ENCODE measurements at places on chromosomes 5 and 9. TPM values are rescaled to one million over a fixed set of nuclear protein-coding genes. Genes with fewer than 3 reads are reported as not detected.

DNA sequence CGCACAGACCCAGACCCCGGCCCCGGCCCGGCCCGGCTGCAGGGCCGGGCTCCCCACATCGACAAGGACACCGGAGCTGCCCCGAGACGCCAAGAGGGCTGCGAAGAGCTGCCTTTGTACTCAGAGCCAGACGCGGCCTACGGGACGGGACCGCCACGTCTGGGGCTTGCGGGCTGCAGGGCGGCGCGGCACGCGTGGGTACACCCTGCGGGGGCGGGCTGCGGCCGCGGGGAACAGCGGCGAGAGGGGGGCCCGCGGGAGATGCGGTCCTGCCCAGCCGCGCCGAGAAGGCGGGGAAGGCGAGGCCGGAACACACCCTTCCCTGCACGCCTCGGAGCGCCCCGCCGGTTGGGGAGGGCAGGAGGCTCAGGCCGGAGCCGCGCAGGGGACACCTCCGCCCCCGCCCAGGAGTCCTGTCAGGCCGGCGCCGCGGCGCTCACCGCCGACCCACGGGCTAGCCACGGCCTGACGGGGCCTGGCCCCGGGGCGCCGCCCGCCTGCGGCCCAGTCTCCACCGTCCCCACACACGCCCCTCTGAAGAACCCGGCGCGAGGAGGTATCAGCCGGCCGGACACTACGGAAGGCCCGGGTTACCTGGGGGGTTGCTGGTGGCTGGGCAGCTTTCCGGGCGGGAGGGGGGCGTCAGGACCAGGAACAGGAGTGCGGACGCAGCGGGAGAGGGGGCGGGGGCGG lies 478 bp downstream of the RAB14 start:
- DNase-seq: peak; percentile 40

GRCh38 chr5:1441166-1441865 lies 3.9 kb downstream of the SLC6A3 start:
- DNase-seq: no peak

DNA sequence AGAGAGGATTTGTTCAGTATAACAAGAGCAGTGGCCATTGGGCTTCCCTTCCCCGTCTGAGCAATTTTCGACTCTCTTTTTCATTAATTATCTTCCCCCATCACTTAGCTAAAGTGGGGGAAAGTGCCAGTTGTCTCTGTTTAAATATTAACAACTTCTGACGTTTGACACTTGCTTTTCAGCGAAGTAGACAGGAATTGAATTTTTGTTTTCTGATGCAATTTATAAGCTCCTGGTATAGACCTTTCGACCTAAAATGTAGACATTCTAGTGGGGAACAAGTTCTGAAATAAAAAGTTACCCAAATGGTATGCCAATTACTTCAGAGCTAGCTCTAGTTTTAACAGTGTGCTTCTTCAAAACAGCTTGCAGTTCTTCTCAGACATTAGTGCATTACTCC lies 100.6 kb downstream of the ITGA1 start:
- no peak for DNase-seq

DNA sequence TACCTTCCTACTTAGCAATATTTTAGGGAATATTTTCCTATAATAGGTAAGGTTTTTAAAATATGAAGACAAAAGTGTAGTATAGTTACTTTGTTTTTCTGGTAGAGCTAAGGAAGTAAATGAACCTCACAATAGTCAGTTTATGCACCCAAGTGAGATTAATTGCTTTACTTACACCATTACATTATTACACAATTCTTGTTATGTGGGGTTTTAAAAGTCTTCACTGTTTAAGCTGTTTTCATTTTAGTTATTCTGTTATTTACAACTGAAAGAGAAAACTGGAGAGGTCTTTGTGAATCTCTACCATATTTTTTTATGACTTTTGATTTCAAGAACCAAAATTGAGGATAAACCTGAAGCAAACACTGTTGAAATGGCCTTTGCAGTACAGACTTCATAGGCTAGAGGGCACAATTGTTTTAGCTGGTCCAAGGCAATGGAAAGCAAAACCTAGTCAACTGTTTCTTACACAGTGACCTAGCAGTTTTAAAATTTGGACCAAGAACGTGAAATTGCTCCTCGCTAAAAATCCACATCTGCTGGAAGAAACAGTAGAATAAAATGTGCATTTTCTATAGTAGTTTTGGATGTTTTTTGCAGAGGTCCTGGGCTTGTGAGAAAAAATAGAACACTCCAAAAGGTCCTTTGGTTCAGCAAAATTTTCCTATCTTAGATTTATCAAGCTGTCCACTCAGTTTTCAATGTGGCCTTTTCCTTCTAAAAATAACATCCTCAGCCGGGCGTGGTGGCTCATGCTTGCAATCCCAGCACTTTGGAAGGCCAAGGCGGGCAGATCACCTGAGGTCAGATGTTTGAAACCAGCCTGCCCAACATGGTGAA lies 66.4 kb upstream of the FER start:
- DNase-seq: peak; percentile 84

DNA sequence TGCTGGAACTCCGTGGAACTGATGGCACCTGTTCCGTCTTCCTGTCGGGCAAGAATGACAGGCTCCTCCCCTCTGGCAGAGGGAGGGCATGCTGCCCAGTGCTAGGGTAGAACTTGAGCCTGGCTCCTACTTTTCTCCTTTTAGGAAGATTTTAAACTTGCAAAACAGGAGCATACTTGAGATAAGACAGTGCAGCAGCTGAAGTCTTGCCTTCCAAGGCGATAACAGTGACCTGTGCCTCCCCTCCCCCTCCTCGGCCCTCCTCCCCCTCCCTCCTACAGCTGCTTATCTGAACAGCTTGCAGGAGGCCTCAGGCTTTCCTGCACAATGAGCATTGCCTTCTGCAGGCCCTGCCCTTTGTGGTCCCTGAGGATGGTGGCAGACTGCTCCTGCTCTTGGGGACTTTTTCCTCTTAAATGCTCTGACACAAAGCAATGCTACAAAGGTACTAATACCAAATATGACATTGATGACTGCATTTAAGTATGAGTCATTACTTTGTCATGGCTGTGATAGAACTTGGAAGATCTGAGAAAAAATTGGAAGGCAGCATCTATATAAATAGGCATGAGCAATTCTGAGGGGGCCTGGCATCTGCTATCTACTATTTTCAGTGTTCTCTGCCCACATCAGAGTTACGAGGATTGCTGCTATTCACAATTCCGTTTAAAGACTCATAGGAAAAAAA lies 2.0 kb downstream of the GADD45G start:
- peak; percentile 74 for DNase-seq

The NFIB gene
- 8.9 TPM for total RNA-seq

GRCh38 chr9:123338710-123339665 lies 17.0 kb upstream of the CRB2 start:
- no peak for DNase-seq

- DNase-seq: no peak
Observed at GRCh38 chr5:175054243-175054642, 329.9 kb downstream of the MSX2 start.

DNA sequence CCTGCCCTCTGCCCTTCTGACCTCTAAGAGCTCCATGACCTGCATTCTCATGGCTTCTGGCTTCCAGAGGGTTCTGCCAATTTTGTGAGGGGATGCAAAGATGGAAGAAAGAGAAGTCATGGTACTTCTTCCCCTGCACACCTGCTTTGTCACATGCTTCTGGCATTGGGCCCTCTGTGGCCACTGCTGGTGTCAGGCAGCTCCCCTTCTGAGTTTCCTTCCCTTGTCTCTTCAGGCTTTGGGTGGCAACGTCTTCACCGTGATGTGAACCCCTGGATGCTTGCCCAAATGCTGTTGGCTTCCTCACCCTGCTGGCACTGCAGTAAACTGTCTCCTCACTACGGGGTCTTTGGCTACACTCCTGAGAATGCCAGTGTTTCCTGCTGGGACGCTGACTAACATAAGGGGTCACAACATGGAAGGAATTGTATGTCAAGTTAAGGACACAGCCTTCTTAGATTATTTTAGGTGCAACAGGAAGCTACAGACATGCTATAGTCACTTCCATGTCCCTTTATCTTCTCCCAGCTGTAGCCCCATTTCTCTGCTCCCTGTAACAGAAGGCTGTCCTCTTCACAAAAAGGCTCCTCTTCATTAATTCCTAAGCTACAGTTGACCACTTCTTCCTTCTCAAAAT lies 8.9 kb upstream of the CLINT1 start:
- no peak for DNase-seq

The BNC2 gene
- 32.4 TPM for total RNA-seq

DNA sequence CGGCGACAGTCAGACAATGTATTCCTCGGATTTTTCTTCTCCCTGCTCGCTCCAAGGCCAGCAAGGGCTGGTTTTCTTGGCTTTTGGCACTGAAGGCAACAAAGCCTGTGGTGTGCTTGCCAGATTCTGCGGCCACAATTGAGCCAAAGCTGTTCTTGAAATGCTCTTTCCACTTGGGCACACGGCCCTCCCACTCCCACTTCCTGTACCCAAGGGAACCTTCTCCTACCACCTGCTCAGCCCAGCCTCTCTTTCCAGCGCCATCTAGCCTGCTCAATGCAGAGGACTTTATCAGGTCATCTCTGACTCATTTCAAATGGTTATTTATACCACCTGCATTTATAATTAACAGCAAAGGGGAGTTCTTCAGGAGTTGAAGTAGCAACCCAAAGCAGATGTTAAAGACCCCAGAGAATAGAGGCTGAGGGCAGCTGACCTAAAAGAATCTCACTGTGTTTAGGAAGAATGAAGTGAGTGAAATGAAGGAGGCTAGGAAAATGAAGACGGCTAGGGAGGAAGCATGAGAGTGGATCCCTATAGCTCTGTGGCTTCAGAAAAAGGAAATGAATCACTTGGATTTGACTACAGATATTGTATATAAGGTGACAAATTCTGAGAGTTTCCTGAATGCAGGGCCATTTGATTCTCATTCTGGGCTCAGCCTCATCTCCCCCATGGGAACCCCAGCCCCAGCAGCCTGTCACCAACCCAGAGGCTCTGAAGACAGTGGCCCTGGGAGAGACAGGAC lies 439.0 kb downstream of the ENC1 start:
- peak; percentile 93 for DNase-seq

The GFI1B gene
- total RNA-seq: 0.10 TPM
